ENCODE measurements at places on chromosomes 4 and X.

- no peaks in the 10 kb centered on the region for H3K27me3 ChIP-seq
- no peak overlapping the region for H3K4me3 ChIP-seq
- no peak for DNase-seq
- H3K4me1 ChIP-seq, result no peaks in the 10 kb centered on the region
These were observed 66.6 kb upstream of the HS3ST1 start for GRCh38 chr4:11495291-11495690.

DNA sequence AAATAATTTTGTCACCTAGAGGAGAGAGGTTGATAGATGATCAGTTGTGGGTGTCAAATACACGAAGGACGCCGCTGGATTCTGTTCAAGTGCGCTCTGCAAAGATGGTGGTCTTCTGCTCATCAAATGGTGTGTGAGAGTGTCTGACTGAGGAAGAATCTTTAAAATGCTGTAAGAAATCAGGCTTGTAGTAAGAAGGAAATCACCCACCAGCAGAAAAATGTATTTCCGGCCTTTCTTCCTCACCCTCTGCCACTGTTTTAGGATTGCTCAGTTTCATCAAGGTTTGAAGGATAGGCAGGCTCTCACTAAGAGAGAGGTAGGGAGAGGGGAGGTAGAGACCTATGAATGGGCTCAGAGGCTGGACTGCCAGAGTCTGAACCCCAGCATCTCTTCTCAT, 28.7 kb downstream of the RHOH start:
- H3K27ac ChIP-seq, result no peak overlapping the region
- DNase-seq, result no peak
- H3K36me3 ChIP-seq, result no peaks in the 10 kb centered on the region
- no peak overlapping the region for H3K4me3 ChIP-seq

DNA sequence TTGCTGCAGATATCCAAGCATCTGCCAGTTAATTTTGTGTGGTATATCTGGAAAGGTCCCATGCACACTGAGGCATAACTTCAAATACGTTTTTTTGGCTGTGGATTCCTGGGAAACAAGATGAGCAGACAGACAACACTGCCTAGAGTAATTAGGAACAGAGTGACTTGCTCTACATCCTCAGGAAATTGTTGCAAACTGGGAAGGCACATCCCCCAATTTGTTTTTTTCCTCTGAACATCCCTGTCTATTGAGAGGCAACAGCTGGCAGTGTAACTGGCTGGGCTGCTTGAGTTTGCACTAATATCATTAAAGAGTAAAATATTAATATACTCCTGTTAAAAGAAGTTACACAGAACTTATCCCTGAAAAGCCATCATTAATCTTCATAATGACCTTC, 207.7 kb upstream of the SLIT2 start:
- H3K36me3 ChIP-seq, result no peaks in the 10 kb centered on the region
- DNase-seq, result peak; percentile 29
- H3K4me1 ChIP-seq, result no peaks in the 10 kb centered on the region
- no peaks in the 10 kb centered on the region for H3K27me3 ChIP-seq

DNA sequence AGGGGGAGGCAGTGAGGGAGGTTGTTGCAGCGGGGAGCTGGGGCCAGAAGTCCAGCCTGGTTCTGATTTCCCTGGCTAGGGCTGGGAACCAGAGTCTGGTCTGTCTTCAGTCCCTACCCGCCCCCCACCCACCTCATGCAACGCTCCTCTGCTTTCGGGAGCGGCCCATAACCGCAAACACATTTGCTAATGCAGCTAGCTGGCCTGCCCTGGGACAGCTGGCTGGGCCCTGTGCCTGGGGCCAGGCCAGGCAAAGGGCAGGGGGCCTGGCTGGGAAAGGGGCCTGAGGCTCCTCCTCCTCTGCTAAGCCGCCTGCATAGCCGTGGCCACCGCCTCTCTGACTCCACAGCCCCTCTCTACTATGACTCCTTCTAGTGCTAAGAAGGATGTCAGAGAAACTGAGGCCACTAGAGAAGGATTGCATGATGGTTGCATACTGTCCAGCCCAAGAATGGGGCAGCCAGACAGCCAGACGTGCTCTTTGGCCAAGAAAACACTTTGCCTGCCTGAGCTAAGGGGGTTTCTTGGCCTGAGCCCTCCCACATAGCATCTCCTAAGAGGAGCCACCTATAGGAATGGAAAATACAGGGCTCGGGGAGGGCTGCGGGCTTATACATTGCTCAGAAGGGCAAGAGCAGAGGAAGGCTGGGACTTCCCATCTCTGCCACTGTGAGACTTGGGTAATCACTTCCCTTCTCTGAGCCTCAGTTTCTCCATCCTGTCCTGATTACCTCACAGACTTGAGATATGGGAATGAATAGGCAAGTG, 76.9 kb downstream of the PJA1 start:
- H3K4me3 ChIP-seq, result no peak overlapping the region
- H3K4me1 ChIP-seq, result peaks cover 3% of the 10 kb centered on the region
- no peak overlapping the region for H3K27ac ChIP-seq
- DNase-seq, result no peak
- no peaks in the 10 kb centered on the region for H3K27me3 ChIP-seq

DNA sequence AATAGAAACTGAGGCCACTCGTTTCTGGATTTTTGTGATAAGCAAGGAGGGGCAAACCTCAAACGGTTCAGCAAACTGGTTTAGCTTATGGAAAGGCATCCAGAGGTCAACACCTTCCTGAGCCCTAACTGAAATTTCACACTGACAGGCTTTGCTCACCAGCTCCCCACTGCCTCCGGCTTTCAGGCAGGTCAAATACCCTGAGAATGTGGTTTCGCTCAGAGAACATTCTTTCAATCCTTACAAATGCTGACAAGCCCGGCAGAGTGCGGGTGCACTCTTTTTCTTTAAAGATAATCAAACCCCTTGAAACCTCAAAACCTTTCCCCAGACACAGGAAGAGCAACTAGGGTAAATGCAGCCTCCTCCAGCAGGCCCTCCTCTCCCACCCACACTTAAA, 41.5 kb downstream of the CD40LG start:
- peak overlapping the region; percentile 47 for H3K27ac ChIP-seq
- H3K4me1 ChIP-seq, result no peaks in the 10 kb centered on the region
- no peaks in the 10 kb centered on the region for H3K27me3 ChIP-seq
- H3K36me3 ChIP-seq, result no peaks in the 10 kb centered on the region

DNA sequence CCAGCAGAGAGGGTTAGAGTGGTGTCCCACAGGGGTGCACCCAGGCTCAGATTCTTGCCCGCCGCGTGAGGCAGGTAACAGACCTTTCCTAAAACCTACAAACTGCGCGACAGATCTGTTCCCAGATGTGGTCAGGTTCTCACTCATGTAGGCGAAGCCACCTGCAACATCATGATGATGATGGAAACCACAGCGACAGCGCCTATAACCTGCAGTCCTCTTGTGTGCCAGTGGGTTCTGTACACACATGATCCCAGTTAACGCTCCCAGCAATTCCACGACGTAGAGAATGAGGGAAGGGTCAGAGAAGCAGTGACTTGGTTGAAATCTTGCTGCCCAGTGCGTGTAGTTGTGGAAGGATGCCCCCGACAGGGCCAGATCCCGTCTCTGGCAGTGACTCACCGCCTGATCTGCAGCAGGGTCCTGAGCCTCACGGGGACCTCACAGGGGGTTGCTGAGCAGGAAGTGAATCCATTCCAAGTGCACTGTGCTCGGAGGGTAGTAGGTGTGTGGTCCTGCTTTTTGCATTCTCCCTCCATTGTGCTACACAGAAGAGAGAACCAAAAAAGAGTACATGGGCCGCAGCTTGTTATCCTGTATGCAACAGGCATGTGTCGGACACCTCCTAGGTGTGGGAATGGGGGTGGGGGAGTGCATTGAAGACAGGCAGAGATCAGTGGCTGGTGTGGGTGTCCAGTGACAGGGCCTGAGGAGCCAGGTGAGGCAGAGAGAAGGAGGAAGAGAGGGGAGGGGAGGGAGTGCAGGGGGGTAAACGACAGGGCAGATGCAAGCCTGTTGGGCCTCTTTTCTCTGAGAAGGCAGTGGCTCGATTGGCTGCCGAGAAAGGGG, 66.6 kb downstream of the MTMR1 start:
- H3K4me3 ChIP-seq, result no peak overlapping the region
- no peaks in the 10 kb centered on the region for H3K27me3 ChIP-seq
- no peaks in the 10 kb centered on the region for H3K4me1 ChIP-seq
- no peaks in the 10 kb centered on the region for H3K36me3 ChIP-seq
- H3K27ac ChIP-seq, result no peak overlapping the region

DNA sequence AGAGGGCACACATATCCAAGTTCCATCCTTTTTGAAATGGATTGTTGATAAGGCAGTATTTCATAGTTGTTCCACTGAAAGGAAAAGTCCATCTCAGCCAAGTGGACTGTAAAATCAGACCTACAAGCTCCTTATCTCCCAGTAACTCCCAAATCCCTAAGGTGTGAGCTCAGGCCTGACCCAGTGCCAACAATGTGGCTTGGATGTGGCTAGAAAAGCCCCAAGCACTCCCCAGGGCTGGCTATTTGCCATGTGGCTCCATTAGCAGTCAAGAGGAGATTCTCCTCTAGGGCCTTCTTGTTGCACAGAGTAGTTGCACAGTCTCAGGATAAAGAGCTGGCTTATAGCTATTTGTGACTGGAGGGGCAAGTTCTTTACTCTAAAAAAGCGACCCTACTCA, 25.0 kb upstream of the DGKK start:
- H3K36me3 ChIP-seq, result no peaks in the 10 kb centered on the region
- no peak overlapping the region for H3K4me3 ChIP-seq
- H3K4me1 ChIP-seq, result no peaks in the 10 kb centered on the region

DNA sequence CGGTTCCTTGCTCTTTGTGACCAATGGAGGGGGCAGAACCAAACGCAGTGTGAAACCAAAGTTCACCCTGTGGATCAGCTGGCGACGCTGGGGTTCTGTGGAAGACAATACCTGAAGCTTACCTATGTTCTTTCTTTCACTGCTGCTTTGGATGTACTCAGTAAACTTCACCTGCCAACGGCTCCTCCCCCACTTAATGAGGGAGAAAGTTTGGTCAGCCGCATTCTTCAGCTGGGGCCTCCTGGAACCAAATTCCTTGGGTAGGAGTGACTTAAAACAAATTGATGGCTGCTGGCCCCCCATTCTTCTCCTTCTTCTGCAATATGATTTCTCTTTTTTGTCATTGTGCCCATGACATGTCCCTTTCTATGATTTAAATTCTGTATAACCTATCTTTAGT, 282.4 kb downstream of the ANK2 start:
- H3K4me1 ChIP-seq, result no peaks in the 10 kb centered on the region
- H3K27ac ChIP-seq, result no peak overlapping the region
- no peak overlapping the region for H3K4me3 ChIP-seq
- H3K27me3 ChIP-seq, result no peaks in the 10 kb centered on the region

GRCh38 chr4:113636877-113637276, 124.7 kb downstream of the CAMK2D start:
- H3K4me1 ChIP-seq, result no peaks in the 10 kb centered on the region
- no peak overlapping the region for H3K4me3 ChIP-seq
- no peaks in the 10 kb centered on the region for H3K36me3 ChIP-seq
- H3K27me3 ChIP-seq, result no peaks in the 10 kb centered on the region

DNA sequence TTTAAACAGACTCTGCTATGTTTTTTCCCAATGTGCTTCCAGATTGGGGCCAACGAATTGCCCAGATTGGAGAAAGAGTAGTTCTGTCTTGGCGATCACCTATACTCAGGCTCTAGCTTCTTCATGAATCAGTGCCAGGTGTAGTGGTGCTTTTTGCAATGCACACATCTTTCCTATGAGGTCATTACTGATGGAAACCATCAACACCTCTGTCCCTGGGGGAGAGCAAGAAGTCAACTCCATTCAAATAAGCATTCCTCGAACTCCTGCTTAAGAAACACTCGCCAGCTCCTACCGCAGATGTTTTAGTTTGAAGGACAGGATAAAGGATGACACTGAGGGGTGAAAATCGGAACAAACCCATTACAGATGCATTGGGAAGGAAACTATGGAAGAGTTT, 156.5 kb upstream of the DKK2 start:
- H3K36me3 ChIP-seq, result no peaks in the 10 kb centered on the region
- H3K27me3 ChIP-seq, result no peaks in the 10 kb centered on the region
- no peak overlapping the region for H3K27ac ChIP-seq

DNA sequence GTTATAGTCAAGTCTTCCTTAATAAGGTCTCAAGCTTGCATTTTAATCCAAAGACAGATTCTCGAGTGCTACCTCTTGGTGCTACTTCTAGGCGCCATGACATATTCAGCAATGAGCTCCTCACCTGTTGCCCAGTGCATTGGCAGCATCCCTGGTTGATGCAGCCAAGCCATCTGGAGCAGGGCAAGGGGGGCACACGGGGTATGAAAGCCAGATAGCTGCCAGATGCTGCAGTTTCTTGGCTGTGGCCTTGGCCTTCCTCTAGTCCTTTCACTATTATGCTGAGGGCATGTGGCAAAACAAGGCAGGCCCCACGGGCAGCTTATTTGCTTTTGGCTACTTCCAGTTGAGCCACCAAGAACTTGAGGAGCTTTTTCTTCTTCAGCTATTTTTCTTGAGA, 168.6 kb upstream of the PGRMC2 start:
- H3K36me3 ChIP-seq, result no peaks in the 10 kb centered on the region
- H3K4me1 ChIP-seq, result no peaks in the 10 kb centered on the region
- DNase-seq, result no peak
- peaks cover 10% of the 10 kb centered on the region for H3K27me3 ChIP-seq
- no peak overlapping the region for H3K27ac ChIP-seq
- no peak overlapping the region for H3K4me3 ChIP-seq

- H3K27me3 ChIP-seq, result no peaks in the 10 kb centered on the region
- peaks cover 15% of the 10 kb centered on the region for H3K36me3 ChIP-seq
- H3K4me3 ChIP-seq, result no peak overlapping the region
- H3K27ac ChIP-seq, result no peak overlapping the region
- no peaks in the 10 kb centered on the region for H3K4me1 ChIP-seq
- DNase-seq, result no peak
These were observed 24.0 kb downstream of the RBMX start for GRCh38 chrX:136856551-136856950.

DNA sequence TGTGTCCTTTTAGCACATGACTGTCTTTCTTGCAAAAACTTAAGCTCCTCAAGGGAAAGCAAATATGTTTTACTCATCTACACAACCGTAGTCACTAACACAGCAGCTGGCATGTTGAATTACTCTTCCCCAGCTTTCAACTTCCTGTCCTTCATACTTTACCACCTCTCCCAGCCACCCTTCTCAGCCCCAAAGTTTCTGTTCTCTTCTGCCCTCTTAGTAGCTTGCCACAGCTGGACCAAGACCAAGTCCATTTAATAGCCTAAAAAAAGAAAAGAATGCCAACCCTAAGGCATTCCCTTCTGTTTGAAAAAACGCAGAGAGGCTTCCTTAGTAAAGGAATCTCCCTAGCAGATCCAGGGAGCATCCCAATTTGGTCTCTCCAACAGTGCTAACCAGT, 36.8 kb downstream of the SRPX2 start:
- DNase-seq, result no peak
- H3K27me3 ChIP-seq, result no peaks in the 10 kb centered on the region
- H3K36me3 ChIP-seq, result no peaks in the 10 kb centered on the region
- peak overlapping the region; percentile 18 for H3K27ac ChIP-seq

Data from cardiac muscle cell (in vitro differentiated cells and primary cell).